ENCODE measurements at places on chromosomes 4 and X.

DNA sequence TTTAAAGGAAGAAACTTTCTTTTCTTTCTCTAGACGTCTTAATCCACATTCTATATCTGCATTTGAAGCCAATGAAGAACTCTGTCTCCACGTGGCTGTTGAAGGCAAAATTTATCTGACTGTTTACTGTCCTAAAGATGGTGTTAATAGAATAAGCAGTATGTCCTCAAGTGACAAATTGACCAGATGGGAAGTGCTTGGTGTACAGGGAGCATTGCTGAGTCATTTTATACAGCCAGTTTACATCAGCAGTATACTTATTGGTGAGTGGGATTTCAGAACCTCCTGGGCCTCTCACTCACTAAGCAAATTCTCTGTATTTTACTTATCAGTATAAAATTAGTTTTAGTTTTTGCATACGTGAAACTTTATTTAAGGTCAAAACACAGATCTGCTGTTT is 33.7 kb downstream of the ADAD1 start:
- no peak for DNase-seq

GRCh38 chrX:133375615-133376340 is 39.5 kb downstream of the GPC4 start:
- DNase-seq, result no peak

- no peak for DNase-seq
These were observed 448.2 kb downstream of the PCDH10 start for GRCh38 chr4:133597251-133597650.

GRCh38 chr4:100289946-100290345 is 99.7 kb upstream of the DDIT4L start:
- DNase-seq, result no peak

DNA sequence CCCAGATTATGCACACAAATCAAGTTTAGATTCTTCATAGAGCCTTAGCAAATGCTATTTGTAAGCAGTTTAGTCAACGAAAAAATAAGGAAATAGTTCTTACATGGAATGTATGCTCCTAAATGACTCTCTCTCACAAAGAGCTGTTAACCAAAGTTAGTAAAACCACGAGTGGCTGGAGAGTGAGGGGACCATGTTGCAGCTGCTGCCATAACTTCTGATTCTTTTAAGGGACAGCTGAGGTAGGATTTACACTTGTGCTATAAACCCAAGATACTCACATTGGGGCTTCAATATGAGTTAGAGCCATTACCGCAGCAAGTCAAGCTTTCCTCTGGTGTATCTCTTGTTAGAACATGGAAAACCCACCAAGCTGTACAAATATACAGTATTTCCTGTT is 2.7 kb downstream of the DOCK11 start:
- no peak for DNase-seq

GRCh38 chrX:150942942-150943594 is 40.1 kb upstream of the HMGB3 start:
- DNase-seq, result no peak

DNA sequence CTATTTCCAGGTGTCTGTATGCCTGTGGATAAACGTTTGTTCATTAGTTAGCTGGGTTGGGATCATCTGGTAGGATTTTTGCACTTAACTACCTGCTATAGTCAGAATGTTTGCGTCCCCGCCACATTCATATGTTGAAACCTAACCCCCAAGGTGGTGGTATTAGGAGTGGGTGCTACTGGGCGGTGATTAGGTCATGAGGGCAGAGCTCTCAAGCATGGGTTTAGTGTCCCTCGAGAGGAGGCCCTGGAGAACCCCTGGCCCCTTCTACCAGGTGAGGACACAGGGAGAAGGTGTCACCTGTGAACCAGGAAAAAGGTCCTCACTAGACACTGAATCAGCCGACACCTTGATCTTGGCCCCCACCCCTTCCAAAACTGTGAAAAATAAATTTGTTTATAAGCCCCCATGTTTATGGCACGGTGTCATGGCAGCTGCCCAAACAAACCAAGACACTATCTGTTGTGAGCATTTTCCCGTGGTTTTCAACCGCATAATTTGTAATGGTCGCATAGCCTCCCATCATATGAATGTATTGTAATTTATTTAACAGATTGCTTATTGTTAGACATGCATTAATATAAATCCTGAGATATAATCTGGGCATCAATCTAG is 92.7 kb upstream of the TRIM2 start:
- no peak for DNase-seq

DNA sequence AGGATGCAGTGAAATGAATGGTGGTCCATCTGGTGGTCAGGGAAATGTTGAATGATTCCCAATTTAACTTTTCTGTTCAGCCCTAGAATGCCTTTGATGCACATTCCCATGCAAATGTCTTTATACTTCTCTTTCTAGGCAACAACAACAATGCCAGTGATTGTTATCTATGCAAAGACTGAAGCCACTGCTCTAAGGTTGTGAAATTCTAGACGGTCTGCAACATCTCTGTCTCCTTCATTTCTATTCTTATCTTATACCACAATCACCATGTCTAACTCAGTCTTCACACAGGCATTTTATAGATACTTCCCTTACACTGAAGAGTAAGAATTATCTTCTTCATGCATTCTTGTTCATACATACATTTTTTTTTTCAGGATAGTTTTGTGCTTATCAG is 84.5 kb downstream of the HPGD start:
- no peak for DNase-seq

- no peak for DNase-seq
These were observed 292.6 kb downstream of the FBXO8 start for GRCh38 chr4:173990869-173991210.

DNA sequence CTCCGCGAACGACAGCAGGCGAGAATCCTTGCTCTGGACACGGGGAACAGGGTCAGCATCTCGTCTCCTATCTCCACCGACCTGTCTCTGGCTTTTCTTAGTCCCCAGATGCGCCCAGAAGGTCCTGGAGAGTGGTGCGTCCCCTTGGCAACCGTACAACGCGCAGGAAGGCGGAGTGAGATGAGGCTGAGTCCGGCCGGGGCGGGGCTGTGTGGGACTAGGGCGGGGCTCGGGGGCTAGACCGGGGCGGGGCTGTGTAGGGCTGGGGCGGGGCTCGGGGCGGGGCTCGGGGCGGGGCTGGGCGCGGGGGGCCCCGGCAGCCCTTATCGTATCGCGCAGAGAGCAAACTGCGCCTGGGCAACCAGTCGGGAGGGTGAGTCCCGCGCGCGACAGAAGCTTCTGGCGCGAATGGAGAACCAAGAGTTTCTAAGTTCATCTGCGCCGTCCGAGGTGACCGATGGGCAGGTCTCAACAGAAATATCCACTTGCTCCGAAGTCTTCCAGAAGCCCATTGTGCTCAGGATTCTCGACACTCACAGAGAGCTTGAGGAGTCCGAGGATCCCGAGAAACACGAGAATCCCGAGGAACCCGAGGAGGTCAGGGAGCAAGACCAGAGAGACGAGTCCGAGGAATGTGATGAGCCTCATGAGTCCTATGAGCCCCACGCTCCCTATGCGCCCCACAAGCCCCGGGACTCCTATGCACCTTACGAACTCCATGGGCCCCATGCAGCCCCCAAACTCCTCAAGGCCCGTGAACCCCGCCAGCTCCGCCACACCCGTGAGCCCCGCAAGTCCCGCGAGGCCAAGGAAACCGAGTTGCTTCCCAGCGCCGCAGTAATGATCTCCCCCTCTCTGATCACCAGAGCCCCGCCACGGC is 24.9 kb downstream of the ARL9 start:
- DNase-seq, result peak; percentile 90

- no peak for DNase-seq
These were observed 300.3 kb upstream of the IRS4 start for GRCh38 chrX:109036624-109037023.

DNA sequence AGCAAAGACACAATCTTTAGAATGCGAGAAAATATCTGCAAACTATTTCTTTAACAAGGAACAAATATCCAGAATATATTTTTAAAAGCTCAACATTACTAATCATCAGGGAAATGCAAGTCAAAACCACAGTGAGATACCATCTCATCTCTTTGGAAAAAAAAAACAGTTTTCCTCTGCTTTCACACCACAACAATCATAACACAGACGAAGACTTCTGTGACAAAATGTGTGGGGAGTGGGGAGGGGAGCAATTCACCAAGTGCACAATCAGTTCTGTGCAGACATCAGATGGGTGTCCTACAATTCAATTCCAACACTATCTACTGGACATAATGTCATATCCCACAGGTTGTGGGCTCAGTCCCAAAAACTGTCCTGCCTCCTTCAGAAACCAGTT is 293.2 kb upstream of the SLC7A11 start:
- DNase-seq, result no peak

DNA sequence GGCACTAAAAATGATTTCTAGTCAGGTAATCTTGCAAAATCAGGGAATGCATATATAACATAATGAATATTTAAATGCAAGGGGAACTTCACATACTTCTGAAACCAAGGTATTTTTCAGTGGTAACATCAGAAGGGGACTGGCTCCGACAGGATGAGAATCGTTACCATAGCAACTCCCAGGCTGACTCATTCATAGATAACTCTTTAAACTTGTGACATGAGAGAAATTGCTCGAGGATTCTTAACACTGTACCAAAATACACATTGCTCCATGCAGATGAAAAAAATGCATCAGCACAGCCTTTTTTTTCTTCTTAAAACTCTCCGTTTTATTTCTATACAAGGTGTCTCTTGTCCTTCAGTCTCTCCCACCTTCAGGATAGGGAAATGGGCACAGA is 114.3 kb downstream of the GABRB1 start:
- no peak for DNase-seq

DNA sequence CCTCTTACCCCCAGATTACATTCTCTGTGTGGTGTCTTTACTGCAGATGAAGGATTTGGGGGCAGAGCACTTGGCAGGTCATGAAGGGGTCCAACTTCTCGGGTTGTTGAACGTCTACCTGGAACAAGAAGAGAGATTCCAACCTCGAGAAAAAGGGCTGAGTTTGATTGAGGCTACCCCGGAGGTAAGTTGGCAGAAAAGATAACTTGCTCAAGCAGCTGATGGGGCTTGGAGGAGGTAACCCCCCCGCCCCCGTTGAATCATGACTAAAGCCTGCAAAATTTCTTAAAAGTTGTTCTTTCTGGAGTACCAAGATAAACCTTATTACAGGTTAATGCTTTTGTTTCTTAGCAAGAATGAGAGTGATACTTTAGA is 1.5 kb downstream of the CCNG2 start:
- DNase-seq, result no peak

DNA sequence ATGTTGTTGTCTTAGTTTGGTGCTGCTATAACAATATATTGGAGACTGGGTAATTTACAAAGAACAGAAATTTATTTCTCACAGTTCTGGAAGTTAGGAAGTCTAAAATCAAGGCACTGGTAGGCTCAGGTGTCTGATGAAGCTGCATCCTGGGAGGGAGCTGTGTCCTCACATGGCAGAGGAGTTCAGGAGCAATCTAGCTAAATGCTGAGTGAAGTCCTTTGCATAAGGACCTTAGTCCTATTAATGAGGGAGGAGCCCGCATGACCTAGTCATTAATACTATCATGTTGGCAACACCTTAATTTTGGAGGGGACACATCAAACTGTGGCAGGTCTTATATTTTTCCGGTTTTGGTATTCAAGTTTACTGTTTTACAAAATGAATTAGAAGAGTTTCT is 36.0 kb upstream of the NSUN7 start:
- no peak for DNase-seq

- DNase-seq, result no peak
These were observed 15.3 kb downstream of the HELQ start for GRCh38 chr4:83440148-83440814.

DNA sequence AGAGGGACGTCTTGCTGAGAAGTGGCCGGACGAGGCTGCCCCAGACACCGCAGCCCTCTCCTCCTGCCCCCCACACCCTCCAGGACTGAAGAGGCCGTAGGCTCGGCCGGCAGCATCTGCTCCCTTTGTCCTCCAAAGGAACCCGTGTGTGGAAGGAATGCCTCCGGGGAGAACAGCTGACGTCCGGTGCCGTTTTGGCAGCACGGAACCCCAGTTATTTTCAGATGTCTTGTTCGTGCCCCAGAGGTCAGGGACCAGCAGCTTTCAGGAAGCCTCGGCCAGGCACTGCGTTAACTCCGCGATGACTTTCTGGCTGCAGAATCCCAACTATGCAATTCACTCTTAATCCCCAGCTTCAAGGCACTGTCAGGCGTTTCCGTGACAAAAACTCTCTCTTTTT is 10.9 kb upstream of the PPP2R3B start:
- no peak for DNase-seq

GRCh38 chrX:136540226-136540625 is 8.2 kb downstream of the VGLL1 start:
- DNase-seq, result no peak

DNA sequence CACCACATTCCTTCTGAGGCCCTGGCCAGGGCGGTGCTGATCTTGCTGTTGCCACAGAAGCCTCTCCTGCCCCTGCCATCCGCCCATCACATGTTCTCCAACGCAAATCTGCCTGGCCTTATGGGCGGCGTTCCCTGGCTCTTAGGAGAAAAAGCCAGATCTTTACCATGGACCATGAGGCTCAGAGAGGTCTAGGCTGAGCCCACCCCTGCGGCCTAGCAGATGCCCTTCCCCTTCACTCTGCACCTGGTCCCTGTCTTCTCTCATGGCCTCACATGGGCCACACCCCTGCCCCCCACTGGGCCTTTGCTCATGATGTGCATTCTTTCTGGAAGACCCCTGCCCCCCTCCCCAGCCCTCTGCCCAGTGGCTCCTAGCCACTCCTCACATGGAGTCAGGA is 78.5 kb downstream of the CRMP1 start:
- DNase-seq, result no peak

GRCh38 chr4:996030-996996 is 3.1 kb upstream of the SLC26A1 start:
- peak; percentile 94 for DNase-seq

DNA sequence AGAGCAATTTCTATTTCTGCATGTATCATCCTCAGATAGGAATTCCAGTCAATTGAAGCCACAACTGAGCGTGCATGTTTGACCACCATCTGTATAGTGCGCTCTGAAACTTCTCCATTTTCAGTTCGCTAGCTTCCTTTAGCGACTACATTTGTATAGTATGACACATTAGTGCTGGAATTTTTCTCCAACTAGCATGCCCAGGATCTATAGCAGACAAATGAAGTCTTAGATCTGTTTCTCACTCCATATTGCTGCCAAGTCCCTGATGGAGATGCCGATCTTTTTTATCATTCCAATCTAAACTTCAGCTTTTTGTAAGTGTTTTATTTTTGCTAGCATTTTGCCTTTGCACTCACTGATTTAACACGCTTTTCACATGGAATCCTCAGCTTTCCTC is 774.8 kb upstream of the TENM3 start:
- DNase-seq, result no peak

DNA sequence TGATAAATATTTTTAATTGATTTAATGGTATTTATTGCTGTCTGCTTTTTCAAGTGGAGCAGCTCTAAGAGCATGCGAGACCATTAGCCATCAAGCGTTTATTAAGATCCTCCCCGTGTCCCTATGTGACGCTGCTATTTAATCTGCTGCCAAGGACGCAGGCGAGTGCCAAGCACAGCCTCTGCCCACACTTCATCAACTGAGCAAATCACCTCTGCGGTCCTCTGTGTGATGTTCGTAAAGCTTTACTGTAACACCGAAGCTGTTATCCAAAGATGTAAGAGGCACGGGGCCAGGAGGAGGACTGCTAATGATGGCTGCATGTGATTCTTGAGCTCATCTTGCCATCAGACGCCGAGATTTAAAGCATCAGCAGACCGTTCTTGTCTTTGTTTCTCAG is 79.5 kb downstream of the STOX2 start:
- DNase-seq, result no peak

Measured in hematopoietic multipotent progenitor cell treated with erythropoietin and hydrocortisone succinate and interleukin-3 and kit ligand, for 8 days (in vitro differentiated cells).